Activated CD4-positive, alpha-beta T cell treated with anti-CD3 and anti-CD28 coated beads for 4 hours (primary cell): ENCODE measurements at places on chromosomes 1 and 21.

- no peak for DNase-seq
Observed at GRCh38 chr1:68228851-68229250, 3.5 kb downstream of the WLS start.

- no peak for DNase-seq
Observed at GRCh38 chr1:66998972-66999371, 55.0 kb downstream of the SLC35D1 start.

- DNase-seq = no peak
Observed at GRCh38 chr1:17612831-17613230, 73.3 kb downstream of the ARHGEF10L start.

GRCh38 chr21:42641311-42642218 lies 11.9 kb upstream of the PDE9A start:
- no peak for DNase-seq

- DNase-seq = no peak
Observed at GRCh38 chr21:27043377-27043776, 76.5 kb upstream of the ADAMTS5 start.

DNA sequence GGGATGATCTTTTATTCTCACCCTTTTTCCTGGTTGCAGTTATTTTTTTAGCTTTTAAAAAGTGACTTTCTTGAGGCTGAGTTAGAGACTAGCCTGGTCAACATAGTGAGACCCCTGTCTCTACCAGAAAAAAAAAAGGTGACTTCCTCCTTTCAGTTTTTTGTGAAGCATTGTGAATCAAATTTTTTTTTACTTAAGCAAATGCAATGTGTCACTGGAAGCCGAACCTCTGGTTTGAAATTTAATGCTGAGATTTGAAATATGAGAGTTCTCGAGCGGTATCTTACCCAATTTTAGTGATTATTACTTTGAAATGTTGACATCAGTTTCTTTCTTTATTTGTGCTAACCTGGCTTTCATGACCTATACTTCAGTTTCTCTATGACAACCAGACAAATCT lies 3.6 kb downstream of the CAP1 start:
- DNase-seq = no peak

DNA sequence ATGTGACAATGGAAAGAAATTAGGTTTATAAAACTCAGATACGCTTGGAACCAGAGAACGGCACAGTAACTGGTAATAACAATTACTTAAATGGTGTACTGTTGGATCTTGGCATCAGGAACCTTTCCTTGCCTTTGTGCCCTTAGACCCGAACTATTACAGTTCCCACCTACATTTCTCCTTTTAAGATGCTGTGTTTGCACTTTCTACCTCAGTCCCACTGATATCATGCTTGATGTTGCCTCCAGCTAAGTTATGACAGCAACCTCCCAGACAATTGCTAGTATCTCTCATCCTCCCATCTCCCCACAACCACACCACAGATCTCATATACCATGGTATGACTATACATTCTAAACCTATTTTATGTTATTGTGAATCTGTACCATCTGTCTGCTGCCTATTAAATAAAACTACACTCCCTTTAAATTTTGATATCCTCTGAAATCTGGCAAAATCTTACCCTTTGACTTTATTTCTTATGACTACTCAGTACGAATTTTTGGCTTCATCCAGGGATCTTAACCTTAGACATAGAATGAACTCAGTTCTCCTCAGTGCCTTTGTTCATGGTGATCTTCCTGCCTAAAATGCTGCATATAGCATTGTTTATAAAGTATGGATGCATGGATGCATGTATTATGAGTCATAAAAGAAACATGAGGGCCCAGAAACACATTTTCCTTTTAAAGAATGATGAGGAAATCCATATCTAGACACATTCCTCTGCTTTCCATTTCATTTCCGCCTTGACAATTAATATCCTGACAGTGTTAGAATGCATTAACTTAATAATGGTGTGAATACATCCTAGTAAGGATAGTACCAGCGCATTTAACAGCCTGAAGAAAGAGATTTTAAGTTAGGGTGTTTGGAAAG lies 64.1 kb downstream of the LRRC8D start:
- DNase-seq = no peak

DNA sequence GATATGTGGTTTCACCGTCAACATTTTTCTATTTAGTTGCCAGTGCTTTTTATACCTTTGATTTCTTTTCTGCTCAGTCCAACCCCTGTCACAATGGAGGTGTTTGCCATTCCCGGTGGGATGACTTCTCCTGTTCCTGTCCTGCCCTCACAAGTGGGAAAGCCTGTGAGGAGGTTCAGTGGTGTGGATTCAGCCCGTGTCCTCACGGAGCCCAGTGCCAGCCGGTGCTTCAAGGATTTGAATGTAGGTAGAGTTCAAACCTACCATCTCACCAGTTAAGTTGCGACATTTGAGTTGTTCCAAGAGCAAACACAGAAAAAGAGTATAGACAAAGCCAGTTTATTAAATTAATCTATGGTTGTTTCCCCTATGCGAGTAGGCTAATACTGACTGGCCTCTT lies 161.3 kb downstream of the CRB1 start:
- no peak for DNase-seq
